ENCODE measurements at places on chromosomes 4 and X.

- no peak for DNase-seq
These were observed 67.5 kb downstream of the PPP1R2C start for GRCh38 chrX:42710452-42710851.

GRCh38 chr4:3721627-3722026, 44.6 kb upstream of the ADRA2C start:
- DNase-seq, result no peak

GRCh38 chr4:82268826-82269193, 105.0 kb downstream of the HNRNPD start:
- DNase-seq, result no peak

DNA sequence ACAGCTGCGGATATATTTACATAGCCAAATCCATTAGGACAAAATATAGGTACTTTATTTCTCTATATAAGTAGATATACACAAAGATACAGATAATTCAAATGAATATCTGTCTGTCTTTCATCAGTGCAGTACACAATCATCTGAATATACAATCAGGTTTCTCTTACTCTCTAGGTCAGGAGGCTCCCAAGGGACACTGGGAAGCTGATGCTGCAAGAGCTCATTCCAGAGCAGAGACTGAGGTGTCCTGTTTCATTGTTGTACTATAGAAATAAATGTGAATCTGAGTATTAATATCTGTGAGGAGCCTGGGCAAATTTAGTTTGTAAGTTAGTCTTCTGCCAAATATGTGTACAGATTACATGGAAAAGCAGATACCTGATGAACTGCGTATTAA, 4.2 kb downstream of the TLL1 start:
- DNase-seq, result no peak

- DNase-seq, result no peak
These were observed 2.6 kb upstream of the WWC2 start for GRCh38 chr4:183096276-183096965.

DNA sequence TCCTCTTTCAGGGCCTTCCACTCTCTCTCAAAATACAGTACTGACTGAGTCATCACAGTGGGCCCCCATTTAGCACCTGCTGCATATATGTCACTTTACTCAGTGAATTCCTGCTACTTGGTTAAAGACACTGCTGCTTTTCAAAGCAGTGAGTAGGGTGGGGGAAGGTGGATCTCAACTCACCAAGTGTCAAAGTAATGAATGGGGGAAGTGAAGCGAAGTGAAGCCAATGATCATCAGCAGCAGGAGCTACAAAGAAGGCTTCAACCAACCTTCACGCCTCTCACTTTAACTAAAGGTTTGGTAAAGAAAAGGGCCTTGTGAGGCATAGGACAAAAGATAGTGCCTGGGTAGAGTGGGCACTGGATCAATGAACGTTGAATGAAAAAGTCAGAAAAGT, 424.1 kb downstream of the SMARCA1 start:
- no peak for DNase-seq

DNA sequence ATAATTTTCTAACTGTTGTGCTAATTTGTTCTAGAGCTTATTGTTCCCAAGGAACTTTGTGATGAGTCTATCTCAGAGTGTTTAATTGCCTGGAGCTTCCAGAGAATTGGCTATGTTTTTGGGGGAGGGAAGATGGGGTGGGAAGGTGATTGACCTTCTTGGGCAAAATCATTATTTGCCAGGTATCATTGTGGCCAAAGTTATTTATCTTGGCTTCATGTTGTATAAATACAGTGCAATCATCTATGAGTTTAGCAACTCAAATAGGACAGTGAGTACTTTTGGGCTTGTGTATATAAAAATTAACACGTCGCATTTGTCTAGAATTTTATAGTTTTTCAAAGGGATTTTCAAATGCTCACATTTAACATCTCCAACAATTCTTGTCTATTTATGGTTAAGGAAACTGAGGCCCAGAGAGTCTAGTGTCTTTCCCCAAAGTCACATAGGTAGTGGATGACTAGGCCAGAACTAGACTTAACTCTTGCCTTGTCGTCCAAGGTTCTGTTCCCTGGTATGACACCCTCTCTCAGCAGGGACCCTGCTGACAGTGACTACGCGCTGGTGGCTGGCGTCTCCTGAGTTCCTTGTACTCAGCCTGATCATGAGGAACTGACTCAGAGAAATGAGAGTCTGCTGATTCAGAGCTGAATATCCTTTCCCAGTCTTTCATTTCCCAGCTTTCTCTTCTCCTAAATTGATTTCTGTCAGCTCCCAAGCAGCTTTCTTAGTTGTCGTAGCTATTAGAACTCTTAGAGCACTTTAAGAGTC, 27.7 kb downstream of the FNIP2 start:
- DNase-seq, result no peak

- DNase-seq, result no peak
These were observed 1354.3 kb upstream of the DIAPH2 start for GRCh38 chrX:95330292-95330691.

GRCh38 chr4:17809667-17810066, 890 bp downstream of the DCAF16 start:
- no peak for DNase-seq

DNA sequence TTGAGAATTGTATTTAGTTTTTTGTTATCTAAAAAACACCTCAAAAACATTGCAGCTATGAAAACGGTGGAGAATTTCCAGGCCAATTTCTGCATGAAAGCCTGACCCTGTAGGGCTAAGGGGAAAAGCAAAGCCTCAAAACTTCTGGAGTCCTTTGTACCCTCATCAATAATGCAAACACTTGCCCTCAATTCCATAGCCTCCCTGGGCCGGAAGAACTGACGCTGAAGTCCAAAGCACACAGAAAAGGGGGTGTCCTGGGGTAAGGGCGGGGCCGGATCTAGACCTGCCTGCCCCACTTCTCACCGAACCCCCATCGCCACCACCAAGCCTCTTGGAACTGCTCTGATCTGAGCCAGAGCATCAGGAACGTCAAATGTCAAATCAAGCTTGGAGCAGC, 173.9 kb upstream of the S100G start:
- no peak for DNase-seq

- DNase-seq, result no peak
These were observed 32.7 kb upstream of the WFS1 start for GRCh38 chr4:6236816-6237390.

DNA sequence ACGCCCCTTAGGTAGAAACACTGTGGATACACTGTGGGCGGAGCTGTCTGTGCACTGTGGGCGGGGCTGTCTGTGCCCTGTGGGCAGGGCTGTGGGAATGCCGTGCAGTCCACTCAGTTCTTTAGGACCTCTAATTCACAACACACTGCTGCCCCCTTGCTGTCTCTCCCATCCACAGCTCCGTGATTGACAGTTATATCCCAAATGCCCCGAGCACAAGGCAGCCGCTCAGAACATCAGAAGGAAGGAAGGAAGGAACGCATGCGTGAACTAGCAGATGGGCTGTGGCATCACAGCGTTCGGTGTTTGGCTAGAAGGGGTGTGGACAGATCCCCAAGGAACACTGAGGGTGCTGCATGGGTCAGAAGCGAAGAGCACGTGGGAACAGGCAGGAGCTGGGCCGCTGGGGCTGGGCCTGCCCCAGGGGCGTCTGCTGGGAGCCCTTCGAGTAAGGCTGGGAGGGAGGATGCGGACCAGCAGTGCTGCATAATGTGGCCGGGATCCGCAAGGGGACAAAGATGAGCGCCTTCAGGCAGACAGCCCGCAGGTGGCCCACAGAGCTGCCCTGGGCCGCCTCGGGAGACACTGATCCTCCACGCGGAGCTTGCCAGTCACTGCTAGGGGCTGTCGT, 29.8 kb downstream of the ACOX3 start:
- DNase-seq, result no peak

DNA sequence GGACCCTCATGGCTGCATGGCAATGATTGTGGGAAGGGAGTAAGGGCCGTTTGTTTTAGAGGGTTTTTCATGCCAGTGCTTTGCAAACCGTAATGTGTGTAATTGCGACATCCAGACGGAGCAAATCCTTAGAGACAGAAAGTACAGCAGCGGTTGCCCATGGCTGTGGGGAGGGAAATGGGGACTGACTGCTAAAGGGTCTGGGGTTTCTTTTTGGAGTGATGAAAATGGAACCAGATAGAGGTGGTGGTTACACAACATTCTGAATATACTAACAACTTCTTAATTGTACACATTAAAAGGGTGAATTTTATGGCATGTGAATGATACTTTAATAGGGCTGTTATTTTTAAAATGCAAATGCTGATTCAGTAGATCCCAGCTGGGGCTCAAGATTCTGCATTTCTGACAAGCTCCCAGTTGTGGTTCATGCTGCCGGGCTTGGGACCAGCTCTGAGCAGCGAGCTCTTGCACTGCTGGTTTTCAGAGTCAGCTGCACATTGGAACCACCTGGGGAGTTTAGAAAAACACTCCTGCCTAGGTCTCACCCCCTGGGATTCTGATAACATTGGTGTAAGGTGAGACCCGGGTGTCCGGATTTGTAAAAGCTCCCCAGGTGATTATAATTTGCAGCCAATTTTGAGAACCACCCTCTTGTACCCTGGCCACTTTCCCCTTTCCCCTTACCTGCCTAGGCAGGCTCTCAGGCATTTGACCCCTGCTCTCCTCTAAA, 47.7 kb downstream of the PRPS1 start:
- DNase-seq, result no peak

DNA sequence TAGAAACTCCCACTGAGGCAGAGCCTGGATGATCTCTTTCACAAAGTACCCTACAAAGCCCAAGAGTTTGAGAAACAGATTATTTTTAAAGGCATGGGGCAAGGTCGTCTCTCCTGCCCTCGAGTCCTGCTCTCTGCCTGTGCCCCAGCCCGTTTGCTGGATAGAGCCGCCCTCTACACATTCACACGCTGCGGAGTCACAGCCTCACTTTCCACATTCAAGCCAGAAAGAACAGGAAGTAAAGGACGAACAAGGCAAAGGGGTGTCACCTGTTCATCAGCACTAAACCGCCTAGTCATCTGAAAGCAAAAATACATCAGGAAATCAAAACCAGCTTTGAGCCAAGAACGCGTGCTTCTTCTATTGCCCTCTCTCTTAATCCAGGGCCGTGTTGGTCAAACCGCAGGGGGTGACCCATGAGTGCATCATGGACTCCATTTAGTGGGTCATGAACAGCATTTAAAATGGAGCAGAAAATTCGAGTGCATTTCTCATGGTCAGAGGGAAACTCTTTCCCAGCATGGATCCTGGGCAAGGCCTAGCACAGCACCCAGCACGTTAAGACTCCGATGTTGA, 83.4 kb downstream of the PHKA2 start:
- DNase-seq, result no peak

DNA sequence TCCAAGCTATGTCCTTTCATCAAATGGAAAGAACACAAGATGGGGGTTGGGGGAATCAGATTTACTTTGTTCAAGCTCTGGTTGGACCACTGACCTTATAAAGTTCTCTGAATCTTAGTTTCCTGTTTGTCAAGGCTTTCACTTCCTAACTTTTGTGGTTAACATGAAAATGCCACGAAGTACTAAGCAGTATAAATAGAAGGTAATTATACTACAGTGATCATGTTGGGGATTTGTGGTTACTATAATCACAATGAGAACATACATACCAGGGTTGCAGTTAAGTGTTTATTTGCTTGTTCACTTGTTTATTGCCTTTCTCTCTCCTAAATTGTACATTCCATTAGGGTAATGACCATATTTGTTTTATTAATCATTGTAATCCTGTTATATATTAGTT, 53.2 kb downstream of the SPRY1 start:
- peak; percentile 20 for DNase-seq

- no peak for DNase-seq
These were observed 41.9 kb downstream of the HELQ start for GRCh38 chr4:83413676-83414075.

GRCh38 chr4:53656421-53656981, 65.2 kb upstream of the LNX1 start:
- DNase-seq, result peak; percentile 56

GRCh38 chrX:21700967-21701366, 42.8 kb upstream of the KLHL34 start:
- no peak for DNase-seq

DNA sequence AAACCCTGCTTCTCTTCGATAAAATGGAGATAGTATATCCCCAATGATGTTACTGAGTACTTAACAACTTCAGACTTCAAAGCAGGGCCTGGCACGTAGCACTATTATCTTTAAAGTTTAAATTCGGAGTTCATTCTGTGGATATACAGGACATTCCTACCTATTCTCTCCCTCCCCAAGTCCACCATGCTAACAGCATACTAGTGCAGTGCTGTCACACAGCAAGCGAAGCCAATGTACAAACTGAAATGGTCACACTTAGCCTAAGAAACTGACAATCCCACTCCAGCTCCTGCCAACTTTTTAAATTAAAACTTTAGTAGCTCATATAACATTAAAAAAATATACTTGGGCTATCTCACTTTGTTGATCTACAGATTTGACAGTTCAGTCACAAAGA, 1.2 kb upstream of the DNAJB14 start:
- DNase-seq, result no peak

- DNase-seq, result peak; percentile 2
These were observed 55.7 kb downstream of the PHOX2B start for GRCh38 chr4:41692717-41693345.

DNA sequence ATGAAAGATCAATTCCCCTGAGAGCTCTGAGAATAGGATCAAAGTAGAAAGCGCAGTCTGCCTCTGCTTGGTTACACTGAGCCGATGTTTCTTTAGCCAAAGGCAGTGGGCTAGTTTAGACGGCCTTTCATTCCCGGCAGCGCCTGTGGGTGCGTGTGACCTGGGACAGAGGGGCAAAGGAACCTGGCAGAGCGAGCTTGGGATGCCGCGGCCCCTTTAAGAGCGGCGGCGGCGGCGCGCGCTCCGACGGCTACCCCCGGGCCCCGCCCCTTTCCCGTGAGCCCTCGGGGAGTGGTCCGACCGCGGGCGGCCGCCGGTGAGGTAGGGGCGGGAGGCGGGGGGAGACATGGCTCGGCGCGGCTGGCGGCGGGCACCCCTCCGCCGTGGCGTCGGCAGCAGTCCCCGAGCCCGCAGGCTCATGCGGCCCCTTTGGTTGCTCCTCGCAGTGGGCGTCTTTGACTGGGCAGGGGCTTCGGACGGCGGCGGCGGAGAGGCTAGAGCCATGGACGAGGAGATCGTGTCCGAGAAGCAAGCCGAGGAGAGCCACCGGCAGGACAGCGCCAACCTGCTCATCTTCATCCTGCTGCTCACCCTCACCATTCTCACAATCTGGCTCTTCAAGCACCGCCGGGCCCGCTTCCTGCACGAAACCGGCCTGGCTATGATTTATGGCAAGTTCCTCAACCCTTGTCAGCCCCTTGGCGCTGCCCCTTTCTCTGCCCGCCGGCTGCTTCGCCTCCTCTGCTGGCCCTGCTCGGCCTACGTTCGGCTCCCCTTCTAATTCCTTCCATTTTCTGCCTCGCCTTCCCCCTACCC, at the start of gene SLC9A6:
SLC9A6 (plus strand) TSS at position 279 of the 816 bp plus-strand sequence; CDS start at position 503, 224 bp downstream.
- DNase-seq, result peak; percentile 11
